ENCODE measurements at places on chromosomes 6 and 20.

GRCh38 chr6:131766631-131767030, 41.2 kb upstream of the ENPP1 start:
- no peak for DNase-seq

DNA sequence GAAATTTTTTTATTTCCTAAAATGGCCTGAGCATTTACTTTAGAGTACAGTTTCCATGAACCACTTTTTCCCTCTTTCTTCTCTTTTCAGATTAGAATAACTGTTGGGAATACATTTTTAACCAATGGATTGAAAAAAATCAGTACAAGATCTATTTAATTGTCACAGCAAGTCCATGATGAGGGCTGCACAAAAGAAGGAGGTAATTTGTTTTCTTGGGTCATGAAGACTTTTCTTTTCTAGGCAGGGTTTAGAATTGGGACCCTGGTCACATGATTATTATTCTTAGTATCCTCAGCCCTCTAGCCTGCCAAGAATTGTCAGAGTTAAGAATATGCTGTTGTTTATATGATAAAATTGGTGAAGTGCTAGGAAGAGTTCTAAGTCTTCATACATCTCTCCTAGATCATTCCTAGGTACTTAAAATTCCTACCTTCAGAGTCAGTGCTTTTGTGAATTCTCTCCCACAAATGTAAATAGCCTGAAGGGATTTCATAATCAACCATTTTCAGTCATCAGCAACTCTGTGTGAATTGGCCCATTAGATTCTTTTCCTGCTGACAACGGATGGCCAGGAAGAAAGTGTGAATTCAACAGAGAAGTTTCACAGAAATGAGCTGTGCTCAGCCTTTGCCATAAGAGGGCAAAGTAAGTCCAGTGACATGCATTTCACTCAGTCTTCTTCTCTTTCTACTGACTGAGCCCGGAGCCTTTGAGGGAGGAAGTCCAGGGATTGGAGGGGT, 32.4 kb upstream of the TPBG start:
- no peak for DNase-seq

DNA sequence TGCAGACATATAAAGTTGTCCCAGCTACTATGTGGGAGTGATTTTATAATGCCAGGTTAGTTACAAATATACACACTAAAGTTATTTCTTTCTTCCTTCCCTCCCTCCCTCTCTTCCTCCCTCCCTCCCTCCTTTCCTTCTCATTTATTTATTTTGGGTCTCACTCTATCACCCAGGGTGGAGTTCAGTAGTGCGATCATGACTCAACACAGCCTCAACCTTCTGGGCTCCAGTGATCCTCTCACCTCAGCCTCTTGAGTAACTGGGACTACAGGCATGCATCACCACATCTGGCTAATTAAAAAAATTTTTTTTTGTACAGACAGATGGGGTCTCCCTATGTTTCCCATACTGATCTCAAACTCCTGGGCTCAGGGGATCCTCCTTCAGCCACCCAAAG, 59.2 kb downstream of the PHF20 start:
- DNase-seq = no peak

DNA sequence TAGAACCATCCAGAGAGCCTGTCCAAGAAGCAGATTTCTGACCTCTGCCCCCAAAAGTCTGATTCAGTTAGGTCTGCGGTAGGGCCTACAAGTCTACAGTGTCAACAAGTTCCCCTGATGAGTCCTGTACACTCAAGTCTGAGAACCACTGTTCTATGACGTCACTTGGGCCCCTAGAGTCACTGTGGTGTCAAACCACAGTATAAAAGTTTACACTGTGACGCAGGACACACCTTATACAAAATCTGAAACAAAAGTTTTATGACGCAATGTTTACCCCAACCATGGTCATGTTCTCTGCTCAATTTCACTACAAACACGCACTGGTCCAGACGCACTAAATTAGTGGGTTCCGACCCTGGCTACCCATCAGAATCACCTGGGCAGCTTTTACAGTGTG, 17.9 kb downstream of the SLA2 start:
- DNase-seq = peak; percentile 19

DNA sequence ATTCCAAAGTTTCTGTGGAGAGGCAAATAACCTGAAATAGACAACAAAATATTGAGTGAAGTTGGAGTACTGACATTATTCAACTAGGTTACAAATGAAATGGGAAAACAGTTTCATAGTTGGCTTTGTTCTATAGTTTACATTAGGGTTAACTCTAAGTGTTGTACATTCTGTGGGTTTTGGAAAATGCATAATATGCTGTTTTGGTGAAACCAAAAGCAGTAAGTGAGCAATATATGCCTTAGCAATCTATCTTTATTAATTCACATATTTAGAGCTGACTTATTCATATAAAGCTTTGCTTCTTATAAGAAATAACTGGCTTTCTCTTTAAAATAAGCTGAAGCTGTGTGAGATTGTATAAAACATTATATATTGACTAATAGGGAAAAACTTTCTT, 157.5 kb upstream of the AHI1 start:
- DNase-seq = no peak

DNA sequence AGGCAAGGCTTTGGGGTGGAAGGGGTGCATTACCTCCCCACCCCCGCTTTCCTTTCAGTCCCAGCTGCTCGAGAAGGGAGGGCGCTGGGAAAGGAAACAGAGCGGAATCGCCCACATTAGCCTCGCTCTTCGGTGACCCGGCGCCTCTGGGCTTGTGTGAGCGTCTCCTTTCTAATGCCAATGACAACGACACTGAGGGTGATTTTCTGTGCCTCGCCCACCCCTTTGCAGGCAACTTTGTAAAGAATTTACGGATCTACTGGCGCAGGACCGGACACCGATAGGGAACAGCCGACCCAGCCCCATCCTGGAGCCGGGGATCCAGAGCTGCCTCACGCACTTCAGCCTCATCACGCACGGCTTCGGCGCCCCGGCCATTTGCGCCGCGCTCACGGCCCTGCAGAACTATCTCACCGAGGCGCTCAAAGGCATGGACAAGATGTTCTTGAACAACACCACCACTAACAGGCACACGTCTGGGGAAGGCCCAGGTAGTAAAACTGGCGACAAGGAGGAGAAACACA, 24.3 kb downstream of the TFAP2B start:
- no peak for DNase-seq

DNA sequence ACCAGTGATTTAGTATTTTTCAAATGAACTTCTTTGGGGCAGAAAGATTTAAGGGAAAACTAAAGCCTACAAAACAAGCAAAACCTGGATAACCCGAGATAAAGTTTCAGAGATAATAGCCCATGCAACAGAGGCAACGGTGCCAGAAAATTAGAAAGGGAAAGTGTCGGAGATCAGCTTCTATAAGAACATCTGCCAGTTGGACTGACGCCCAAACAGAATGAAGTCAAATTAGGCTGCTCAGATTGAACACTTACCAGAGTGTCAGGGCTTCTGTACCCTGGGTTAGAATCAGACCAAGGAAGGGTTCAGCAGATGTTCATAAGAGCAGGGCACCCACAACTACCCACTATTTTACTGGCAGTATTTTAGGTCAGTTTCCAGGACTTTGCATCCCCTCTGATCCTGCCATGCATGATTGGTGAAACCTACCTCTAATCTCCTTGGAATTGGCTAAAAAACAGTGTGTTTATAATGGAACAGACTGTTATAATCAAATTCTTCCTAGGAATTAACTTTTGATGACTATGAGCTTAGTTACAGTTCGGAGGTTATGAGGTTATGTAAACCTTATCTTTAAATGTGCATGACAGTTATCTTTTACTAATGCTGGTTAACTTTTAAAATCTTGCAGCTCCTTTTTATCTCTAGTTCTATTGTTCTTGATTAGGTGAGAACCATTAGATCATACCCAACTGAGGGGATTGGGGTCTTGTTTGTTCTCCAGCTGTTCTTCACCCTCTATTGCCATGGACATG, 13.1 kb downstream of the BMP2 start:
- DNase-seq = no peak

GRCh38 chr6:155040901-155041650, 46.0 kb downstream of the TIAM2 start:
- DNase-seq = no peak

DNA sequence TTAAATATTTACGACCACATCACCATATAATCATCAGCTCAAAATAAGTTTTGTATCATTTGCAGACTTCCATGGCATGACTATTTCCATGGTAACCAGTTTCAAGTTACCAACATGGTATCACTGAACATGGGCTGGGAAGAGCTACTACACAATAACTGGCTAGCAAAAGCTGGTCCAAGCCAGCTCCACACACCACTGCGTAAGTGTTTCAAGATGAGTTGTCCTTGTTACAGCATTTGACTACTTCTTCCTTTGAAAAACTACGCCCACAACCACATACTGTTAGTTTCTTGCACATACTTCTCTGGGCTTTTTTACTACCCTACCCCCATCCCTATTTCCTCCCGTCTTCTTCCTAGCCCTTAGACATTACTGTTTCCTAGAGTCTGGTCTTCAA, 8.5 kb downstream of the CD164 start:
- peak; percentile 91 for DNase-seq

DNA sequence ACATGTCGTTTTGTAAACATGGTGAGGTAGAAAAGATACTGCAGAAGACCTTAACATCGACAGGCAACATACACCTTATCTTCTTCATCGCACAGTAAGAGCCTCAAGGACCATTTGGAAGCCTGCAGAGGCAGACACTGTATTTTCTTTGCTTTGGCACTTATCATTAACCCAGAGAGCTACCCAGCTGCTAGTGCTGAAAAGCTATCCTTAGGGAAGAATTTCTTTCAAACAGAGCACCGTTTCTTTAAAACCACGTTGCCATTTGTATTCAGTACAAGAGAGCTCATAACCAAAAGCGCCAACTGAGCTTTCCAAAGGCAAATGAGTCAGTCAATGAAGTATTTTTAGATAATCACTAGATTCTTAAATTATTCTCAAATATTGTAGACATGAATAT, 306.6 kb downstream of the EPM2A start:
- no peak for DNase-seq

- DNase-seq = no peak
Observed at GRCh38 chr6:15297895-15298590, 52.2 kb downstream of the JARID2 start.

- DNase-seq = peak; percentile 35
Observed at GRCh38 chr6:135383301-135383700, 114.2 kb downstream of the AHI1 start.

DNA sequence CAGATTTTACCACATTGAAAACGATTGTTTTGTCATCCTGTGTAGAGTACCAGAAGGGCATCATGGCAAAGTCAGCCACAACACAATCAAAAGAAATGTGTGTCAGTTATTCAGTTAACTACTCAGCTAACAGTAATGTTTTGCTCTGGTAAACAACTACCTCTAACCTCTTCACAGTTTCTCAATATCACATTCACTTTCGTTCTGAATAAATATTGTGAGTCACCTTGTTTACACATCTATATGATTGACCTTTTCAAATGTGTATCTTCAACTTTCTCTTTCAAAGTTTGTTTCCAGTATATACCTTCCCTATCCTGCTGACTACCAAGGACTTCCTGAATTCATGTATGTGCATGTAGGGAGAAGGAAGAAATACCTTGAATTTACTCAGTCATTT, 216.6 kb upstream of the UFL1 start:
- peak; percentile 37 for DNase-seq

DNA sequence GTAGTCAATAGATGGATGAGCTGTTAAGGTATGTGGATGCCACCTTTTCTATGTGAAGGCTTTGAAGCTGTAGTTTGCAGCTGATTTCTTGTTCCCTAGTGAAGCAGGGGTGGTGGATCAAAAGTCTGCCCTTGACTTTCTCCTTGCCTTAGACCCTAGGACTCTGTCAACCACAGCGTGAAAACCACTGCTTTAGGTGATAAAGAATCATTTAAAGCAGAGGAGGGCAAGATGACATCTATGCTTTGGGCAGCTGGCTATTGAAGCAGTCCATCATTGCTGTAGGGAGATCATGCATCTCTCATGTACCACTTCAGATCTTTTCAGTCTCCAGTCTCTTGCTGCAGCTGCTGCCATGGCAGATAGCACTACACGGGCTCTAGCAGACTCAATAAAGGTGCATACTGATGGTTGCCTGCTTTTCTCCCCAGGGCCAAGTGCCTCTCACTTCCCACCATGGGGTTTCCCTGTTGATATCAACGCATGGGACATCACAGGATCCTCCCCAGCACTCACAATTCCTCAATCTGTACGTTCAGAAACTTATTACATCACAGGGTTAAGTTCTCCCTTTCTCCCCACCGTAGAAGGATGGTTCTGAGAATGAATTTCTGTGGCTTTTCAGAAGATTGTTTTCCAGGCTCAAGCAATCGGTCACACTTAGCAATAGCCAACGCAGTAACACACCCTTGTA, 122.0 kb upstream of the STMND1 start:
- no peak for DNase-seq

DNA sequence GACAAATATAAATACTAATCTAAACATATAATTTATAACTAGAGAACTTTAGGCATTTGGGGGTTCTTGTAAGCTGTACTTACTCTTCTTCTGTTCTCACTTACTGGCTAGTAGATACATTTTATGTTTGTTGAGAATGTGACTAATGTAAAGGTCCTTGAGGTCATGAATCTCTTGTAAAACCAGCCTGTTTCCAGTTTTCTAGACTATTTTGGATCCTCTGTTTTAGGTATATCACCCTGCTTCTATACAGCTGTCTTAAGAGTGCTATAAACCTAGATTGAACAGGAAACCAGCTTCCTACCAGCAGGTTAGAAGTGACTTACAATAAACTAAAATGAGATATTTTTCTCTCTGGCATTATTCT, 134.2 kb downstream of the PLCB4 start:
- no peak for DNase-seq

DNA sequence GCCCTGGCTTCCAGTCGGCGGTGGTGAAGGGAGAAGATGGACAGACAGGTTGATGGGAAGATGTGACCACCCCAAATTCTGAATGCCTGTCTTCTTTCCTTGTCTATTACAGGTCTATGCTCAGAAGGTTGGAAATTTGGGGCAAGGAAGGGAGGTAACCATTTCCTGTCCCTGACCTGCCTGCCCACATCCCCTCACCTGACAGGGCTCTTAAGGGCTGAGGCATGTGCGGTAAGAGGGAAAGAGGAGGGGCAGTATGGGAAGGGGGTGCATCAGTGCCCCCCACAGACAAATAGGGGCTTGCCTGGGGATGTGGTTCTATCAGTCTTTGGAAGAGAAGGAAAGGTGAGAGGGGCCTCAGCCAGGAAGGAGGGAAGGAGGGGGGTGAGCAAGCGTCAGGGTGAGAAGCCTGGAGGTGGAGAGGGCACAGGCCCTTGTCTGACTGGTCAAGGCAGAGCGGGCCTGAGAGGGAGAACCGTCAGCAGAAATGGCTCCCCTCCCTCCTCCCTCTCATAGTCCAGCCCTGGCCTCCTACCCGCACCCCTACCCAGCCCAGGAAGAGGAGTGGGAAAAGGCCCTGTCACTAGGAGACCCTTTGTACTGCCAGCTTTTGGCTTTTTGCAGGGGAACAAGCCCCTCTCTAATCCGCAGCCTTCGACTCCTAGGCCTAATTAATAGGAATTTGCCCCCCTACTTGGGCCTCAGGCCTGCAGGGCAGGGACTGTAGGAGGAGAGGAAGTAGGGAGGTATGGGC, 104.4 kb upstream of the FOXP4 start:
- no peak for DNase-seq

GRCh38 chr6:136647363-136647852, 97.2 kb upstream of the MAP7 start:
- DNase-seq = peak; percentile 64

- no peak for DNase-seq
Observed at GRCh38 chr20:4318891-4319290, 303.5 kb upstream of the RNF24 start.

Data from activated CD4-positive, alpha-beta T cell treated with anti-CD3 and anti-CD28 coated beads, Interleukin-2, Interleukin-4, amounts not matched to agents 100 ng/mL and 50 ng/mL, durations not matched to agents 16 hours and 8 hours (primary cell).